ENCODE measurements at places on chromosomes 3 and 15.

GRCh38 chr3:183331498-183331897, 78.4 kb downstream of the B3GNT5 start:
- peak; percentile 12 for DNase-seq

- no peak for DNase-seq
These were observed 81.6 kb downstream of the AKAP13 start for GRCh38 chr15:85462029-85462428.

DNA sequence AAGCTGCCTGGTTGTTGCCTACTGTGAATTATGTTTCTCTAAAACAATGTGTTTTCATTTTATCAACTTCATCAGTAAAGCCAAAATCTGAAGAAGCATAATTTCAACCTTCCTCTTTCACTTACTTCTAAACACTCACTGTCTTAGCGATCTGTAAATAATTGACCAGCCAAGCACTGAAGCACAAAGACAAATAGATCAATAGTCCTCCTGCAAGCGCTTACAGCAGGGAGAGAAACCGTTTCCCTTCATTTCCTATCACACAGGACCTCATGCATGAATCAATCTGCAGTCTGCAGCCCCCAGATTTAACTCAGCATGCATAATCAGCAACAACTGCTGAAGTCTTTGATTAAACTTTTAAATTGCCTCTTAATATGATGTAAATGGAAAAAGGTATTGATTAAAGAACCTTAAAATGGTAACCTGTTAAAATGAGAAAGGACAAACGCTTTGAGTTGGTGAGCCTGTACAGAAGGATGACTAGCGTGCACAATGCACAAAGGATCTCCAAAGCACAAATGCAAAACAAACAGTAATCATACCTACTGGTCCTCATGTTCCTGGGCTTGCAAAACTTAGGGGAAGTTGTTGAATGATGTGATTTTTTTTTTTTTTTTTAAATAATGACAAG, 370.2 kb upstream of the ZNF385D start:
- DNase-seq: peak; percentile 60

- no peak for DNase-seq
These were observed 45.2 kb upstream of the POLG start for GRCh38 chr15:89379818-89380217.

GRCh38 chr15:67745073-67746006, 80.0 kb upstream of the SKOR1 start:
- no peak for DNase-seq

GRCh38 chr3:136294176-136294575, 44.0 kb downstream of the PCCB start:
- no peak for DNase-seq

DNA sequence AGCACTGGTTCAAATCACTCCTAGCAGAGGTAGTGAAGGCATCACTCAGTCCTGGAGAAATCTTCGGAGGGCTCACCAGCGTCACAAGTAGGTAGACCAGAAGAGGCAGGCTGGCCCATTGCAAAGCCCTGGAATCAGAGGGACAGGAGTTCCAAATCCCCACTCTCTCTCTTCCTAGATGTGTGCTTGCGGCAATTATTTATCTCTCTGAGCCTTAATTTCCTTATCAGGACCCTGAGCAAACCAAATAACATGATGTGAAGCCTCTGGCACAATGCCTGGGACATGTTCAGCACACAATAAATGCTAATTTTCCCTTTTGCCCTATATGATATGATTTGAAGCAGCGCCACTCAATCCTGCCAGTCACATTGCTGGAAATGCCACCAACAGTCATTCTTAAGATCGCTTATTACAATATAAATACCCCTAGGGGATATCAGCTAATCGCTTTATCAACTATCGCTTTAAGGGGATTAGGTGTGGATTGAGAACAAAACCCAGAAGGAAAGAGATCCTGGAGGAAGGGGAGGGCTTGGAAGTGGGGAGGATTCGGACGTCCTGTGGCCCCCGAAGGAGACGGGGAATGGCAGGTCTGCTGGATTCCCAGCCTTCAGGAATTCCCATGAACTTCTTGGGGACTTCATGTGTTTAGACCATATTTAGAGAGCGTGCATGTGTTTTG, 59.5 kb upstream of the TSEN2 start:
- DNase-seq: no peak

DNA sequence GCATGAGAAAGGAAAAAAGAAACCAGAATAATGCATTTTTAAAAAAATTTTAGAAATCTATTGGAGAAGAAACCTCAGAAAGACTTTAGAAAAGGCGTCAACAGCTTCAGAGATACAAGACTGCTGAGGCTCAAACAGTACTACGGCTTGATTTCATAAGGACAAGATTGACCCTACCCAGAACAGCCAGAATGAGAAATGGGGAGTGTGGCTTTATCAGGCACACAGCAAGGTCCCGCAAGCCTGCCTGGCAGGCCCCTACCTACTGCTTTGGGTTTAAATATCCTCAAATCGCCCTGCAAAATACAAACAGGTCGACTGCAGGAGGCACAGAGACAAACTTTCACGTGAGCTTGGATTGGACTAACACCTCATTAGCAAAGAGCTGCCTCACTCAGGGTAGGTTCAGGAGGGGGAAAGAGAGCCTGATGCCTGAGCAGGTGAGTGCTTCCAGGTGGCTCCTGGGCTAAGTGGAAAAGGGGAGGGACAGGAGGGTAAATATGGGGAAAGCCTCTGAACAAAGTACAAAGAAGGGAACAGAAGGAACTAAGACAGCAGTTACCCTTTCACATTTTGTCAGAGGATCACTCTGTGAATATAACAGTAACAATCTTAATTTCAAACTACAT, 87.5 kb downstream of the RORA start:
- peak; percentile 92 for DNase-seq

DNA sequence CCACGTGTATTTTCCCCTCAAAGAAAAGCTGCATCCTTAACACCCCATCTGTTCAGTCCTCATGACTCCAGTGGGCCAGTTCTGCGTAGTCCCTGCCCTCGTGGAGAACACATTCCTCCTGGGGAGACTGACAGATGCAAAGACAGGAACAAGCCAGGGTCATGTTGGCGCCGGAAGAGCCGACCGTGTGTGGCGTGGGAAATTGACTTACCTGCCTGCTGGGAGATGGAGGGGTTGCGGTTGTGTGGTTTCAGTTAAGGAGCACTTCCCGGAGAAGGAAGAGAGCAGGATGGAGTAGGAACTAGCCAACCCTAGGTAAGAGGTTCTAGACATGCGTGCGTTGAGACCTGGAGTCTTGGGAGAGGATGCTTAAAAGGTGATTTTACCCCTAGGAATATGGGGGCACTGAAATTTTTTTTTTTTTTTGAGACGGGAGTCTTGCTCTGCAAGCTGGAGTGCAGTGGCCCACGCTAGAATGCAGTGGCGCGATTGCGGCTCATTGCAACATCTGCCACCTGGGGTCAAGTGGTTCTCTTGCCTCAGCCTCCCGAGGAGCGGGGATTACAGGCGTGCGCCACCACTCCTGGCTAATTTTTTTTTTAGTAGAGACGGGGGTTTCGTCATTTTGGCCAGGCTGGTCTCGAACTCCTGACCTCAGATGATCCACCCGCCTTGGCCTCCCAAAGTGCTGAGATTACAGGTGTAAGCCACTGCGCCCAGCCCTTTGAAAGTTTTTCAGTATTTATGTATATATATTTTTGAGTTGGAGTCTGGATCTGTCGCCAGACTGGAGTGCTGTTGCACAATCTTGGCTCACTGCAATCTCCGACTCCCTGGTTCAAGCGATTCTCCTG, 1.4 kb downstream of the VHL start:
- peak; percentile 18 for DNase-seq

DNA sequence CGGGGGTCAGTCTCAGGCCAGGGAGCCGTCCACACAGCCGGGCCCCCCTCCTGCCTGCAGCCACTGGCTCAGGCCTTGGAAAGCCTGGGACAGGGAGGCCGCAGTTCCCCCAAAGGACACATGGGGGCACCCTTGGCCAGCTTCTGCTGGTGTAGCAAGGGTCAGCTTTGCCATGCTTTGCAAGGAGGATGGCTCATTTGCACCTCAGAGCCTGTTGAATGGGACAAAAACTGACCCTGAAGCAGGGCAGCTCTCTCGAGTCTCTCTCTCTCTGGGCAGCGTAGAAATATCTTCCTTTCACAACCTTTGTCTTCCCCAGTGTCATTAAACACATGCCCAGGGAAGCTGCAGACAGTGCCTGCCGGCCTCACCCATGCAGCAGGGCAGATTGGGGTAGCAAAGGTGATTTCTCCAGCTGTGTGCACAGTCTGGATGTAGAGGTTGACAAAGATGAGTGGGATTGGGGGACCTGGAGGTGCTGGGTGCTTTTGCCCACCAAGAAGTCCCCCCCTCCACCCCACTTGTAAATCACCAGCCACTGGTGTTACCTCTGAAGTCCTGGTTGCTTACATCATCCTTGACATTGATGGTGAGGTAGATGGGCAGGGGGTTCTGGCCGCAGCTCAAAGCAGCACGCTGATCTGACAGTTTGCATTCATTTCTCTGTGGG, 17.4 kb upstream of the EHD4 start:
- DNase-seq: peak; percentile 78

DNA sequence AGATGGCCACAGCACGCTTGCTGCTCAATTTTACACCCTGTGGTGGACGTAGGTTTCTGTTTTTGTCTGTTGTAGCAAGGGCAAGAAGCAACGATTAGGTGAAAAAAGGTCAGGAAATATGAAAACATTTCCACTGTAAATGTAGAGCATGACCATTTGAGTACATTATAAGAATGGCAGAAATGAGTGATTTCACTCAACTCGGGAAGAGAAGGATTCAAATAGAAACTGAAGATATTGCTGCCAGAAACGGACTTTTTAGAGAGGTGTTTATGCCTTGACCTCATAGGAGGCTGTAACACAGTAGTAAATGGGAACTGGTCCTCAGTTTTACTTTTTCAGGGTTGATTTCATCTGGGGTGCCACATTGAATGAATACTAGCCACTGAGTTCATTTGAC, 33.1 kb upstream of the GASK1A start:
- no peak for DNase-seq
